Activated CD8-positive, alpha-beta memory T cell treated with anti-CD3 and anti-CD28 coated beads for 24 hours (primary cell): ENCODE measurements at places on chromosomes 1 and 21.

DNA sequence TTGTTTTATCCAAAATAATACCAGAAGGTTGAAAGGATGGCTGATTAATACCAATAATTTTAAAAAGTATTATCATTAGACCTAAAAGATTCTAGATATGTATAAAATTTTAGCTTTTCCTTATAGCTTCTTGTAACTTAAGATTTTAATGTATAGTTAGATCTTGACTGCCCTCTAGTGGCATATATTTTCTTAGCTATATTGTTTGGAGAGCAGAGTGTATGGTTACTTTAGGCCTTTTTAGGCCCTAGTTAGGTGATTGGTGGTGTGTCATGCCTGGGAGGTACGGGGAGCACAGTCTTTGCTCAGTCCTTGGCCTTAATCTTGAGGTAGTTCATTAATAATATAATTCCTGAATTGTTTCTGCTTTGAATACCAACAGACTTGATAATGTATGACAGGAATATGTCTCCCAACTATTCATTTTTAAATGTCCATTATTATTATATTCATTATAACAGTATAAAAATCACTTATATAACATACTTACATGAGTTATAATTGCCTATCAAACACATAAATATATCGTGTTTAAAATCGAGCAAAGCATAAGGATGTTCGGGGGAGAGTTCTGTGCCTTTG, 328.4 kb downstream of the ZP4 start:
- DNase-seq = no peak

GRCh38 chr1:215079456-215079855, 3.1 kb upstream of the KCNK2 start:
- no peak for DNase-seq

- DNase-seq = no peak
Observed at GRCh38 chr1:193181985-193182384, 4.4 kb downstream of the B3GALT2 start.

DNA sequence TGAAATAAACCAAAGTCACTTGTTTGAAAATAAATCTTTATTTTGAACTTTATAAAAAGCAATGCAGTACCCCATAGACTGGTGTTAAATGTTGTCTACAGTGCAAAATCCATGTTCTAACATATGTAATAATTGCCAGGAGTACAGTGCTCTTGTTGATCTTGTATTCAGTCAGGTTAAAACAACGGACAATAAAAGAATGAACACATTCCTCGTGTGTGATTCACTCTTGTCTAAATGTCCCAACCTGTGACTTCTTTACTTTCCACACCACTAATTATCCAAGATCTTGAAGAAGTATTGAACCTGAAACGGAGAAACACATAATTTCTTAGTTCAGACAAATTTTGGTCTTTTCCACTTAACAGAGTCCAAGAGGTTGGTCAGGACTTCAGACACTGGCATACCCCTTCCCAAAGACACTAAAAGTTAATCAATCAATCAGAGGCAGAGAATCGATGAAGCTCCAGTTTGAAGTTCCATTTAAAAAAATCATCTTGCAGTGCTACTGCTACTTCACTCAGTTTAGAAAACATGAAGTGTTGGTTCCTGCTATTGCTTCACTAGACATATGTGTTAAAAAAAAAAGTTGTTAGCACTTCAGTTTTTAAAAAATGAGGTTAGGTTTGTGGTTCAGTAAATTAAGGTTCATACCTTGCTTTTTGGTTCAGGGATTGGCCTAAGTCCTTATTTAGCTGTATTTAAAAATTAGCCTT, 26.2 kb downstream of the ATP1B1 start:
- DNase-seq = no peak

DNA sequence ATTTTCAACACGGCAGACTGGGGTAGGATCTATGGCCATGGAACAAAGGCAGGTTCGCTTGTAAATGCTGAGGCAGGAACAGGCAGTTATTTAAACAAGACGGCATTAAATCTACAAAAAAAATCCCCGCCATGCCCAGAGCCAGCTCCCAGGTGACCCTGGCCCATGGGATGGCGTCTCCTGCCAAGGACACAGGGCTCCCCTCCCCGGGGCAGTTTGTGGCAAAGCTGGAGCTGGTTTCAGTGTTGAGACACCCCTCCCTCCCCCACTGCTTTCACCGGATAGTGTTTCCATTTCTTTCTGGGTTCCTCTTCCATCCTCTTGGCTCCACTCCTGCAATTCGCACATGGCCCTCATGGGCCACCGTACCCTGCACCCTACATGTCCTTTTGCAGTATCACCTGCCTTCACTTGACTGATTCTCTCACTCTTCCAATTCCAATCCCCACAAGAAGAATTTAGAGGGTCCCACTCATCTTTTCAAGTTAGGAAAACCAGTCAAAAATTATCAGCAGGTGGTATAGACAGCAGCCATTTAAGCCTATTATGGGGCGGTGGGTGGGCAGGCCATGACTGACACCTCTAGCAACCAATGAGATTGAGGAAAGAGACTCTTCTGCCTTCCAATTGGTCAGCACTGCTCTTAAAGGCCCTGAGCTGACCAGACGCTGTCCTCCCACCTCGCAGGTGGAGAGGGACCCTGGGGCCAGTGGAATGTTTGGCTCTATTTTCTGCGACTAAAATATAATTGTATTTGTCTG, 52.0 kb downstream of the OLIG1 start:
- no peak for DNase-seq

DNA sequence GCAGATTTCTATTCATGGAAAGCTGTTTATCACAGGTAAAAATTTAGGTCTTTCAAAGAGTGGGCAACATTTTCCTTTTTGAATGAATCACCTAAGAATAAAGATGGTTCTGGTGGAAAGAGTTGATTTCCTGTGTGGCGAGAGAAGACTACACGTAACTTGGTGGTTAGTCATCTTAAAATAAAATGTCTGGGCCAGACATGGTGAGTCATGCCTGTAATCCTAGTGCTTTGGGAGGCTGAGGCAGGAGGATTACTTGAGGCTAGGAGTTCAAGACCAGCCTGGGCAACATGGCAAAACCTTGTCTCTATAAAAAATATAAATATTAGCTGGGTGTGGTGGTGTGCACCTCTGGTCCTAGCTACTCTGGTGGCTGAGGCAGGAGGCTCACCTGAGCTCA, 65.7 kb downstream of the DISP1 start:
- no peak for DNase-seq

GRCh38 chr1:166141969-166142368, 24.8 kb downstream of the FAM78B start:
- no peak for DNase-seq

GRCh38 chr1:60904099-60904851, 178.1 kb upstream of the NFIA start:
- no peak for DNase-seq

GRCh38 chr1:232954594-232955365, 4.4 kb downstream of the NTPCR start:
- no peak for DNase-seq

GRCh38 chr1:59499943-59500569, 203.2 kb downstream of the FGGY start:
- DNase-seq = no peak
